ENCODE measurements at places on chromosomes 5 and 9.

DNA sequence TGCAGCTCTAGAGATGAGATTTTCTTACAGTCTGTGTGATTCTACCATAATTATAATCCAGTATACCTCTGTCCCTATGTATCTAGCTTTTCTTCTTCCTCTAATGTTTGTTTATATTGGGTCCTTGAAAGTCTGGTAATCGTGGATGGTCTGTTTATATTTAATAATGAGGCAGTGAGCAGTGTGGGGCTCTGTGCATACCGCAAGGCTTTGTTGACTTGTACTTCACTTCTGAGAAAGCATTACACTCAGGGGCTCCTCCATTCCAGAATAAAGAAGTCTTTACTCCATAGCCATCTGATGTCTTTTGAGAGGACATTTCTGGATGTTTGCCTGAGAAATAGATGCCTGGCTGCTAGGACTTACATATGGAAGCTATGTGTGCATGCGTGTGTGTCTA, 4.5 kb upstream of the MPDZ start:
- no peak for DNase-seq

DNA sequence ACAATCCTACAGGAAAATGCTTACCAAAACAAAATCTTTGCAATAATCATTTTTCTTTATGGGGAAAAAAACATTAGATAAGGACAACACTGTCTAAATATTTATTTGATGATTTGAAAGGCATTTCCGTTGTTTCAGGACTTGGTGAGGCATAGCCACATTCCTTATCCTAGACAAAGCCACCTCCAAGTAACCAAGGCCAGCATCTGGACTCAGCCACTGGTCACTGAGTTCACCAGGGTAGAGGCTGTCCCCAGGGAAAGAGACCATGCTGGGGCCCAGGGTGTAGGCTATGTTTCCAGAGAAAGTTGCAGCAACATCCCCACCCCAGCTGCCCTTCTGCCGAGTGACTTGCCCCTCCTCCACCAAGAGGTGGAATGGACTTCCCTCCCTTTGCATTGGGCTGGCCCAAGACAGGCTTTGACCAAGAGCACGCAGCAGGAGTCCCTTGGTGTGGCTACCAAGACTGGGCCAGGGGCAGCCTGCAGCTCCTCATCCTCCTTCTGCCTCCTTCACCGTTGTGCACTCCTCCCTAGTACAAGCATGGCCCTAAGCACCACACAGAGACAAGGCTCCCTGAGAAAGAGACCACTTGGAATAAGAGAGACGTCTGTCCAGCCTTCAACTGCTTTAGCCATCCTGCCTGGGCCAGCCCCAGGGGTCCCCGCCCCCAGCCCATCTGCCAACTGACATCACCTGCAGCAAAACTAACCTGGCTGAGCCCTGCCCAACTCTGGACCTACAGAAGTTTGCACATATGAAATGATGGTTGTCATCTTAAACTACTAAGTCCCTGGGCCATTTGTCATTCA, 68.1 kb upstream of the SPIN1 start:
- no peak for DNase-seq

DNA sequence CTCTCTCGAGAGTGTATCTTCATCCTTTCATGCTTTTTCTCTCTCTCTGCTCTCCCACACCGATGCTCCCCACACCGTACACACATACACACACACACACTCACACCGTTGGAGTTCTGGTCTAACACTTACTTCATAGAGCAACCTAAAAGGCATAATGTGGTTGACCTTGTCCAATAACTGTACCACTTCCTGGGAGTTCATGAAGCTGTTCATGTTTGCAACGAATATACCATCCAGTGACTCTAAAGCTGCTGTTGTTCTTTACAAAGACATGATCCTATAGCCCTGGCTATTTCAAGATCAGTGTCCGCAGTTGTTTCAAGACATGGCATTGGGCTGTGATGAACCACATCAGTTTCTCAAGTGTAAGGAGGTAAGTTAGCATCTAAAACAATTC, 10.0 kb downstream of the MEF2C start:
- no peak for DNase-seq

GRCh38 chr5:163269624-163270023, 167.8 kb upstream of the CCNG1 start:
- no peak for DNase-seq

DNA sequence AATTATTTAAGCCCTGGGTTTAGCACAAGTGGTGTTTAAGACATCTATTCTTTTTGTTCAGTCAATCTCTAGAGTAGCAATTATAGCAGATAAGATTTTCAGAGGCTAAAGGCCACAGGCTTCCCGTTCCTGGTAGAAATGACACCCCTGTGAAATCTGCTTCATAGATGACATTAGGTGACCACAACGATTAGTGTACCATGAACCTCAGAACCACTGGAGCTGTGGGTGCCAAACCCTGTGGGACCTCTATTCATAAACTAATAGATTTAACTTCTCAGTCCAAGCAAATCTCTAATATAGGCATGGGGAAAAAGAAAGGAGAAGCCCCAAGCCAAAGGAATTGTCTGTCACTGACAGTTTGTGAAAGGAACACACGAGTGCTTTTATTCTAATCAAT, 207.4 kb downstream of the ARRDC3 start:
- DNase-seq = no peak

Measured in stimulated activated CD8-positive, alpha-beta memory T cell treated with anti-CD3 and anti-CD28 coated beads, Interleukin-12 subunit alpha, Interleukin-12 subunit beta, amount 100 ng/mL, for 1 hour (primary cell).